Body of pancreas (tissue), 4 donors: ENCODE measurements at places on chromosomes 1 and 21.

- peak; percentile 22 for DNase-seq
These were observed 954 bp downstream of the MYOG start for GRCh38 chr1:203084588-203085527.

DNA sequence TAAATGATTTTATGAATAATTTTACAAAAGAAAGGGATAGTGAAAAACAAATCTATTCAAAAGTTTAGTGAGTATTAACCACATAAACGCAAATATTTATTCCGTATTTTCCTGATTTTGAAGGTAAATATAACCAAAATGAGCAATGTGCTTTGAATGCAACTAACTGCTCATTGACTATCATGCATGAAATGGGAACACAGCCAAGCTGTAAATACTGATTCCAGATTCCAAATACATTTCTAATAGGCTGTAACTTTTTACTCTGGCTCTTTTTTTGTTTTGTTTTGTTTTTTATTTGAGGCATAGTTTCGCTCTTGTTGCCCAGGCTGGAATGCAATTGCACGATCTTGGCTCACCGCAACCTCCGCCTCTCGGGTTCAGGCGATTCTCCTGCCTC, 41.8 kb downstream of the SELENOF start:
- DNase-seq, result no peak

DNA sequence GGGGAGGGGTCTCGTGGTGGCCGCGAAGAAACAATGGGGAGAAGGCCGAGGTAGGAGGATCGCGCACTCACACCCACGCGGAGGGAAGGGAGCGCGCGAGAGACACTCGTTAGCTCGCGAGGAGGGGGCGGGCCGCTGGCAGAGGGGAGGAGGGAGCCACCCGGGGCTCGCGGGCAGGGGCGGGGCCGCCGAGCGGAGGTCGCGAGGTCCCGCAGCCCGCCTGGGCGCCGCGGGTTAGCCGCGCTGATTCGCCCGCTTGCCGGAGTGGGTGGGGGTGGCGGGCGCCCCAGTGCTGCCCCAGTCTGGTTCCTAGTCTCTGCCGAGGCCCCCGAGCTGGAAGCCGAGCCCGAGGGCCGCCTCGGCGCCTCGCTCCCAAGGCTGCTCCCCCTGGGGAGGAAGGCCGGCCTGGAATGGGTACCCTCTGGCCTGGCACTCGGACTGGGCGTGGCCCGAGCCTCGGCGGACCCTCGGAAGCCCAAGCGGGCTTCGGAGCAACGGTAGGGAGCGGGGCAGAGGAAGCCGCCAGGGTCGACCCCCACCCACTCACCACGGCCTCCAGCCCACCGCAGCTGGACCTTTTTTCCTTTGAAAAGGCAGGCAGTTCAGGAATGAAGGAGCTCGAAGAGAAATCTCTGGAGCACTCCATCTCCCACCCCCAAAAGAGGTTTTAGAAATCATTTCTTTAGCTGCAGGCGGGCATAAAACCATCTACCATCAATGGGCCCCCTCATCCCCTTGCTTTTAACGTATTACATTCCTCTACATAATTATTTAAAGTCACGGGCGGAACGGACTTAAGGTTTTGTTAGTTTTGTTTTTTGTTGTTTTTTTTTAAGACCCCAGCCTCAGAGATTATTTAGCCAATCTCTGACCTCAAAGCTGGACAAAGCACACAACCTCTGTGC, 722 bp upstream of the TUT4 start:
- DNase-seq, result peak; percentile 85

- no peak for DNase-seq
These were observed 11.0 kb downstream of the TOR1AIP2 start for GRCh38 chr1:179866616-179867015.

DNA sequence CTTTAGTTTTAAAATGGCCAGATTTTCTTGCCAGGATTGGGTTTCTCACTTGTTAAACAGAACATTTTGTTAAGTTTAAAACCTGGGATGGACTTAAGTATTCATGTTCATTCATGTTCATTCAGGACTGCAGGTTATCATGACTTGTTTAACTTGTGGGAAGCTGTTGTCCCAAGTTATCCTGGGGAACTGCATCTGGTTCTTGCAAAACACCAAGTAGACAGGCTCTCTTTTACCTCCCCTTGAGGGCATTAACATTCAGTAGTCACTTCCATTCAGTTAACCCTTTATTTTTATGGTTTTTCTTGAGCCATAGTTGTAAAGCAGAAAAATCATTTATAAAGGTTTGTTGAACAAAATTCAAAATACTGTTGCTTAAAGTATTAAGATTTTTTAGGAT, 8.1 kb downstream of the SOD1 start:
- no peak for DNase-seq

DNA sequence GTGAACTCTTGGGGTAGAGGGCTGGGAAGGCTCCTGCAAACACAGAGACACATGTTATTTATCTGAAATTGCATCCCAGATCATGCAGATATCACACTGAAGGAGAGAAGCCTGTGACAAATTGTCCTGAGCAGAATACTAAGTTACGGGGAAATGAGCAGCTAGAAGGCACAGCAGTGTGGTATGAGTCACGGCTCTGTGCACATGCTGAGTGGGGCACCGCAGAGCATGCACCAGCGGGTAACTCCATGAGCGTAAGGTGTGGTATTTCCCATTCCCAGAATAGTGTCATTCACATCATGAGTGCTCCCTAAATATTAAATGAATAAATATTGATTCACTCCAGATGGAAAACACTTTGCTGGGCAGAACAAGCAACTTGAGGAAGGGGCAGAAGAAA, 21.3 kb upstream of the FCRL2 start:
- DNase-seq, result no peak

GRCh38 chr21:43864313-43864961, 586 bp upstream of the AGPAT3 start:
- DNase-seq, result peak; percentile 82

DNA sequence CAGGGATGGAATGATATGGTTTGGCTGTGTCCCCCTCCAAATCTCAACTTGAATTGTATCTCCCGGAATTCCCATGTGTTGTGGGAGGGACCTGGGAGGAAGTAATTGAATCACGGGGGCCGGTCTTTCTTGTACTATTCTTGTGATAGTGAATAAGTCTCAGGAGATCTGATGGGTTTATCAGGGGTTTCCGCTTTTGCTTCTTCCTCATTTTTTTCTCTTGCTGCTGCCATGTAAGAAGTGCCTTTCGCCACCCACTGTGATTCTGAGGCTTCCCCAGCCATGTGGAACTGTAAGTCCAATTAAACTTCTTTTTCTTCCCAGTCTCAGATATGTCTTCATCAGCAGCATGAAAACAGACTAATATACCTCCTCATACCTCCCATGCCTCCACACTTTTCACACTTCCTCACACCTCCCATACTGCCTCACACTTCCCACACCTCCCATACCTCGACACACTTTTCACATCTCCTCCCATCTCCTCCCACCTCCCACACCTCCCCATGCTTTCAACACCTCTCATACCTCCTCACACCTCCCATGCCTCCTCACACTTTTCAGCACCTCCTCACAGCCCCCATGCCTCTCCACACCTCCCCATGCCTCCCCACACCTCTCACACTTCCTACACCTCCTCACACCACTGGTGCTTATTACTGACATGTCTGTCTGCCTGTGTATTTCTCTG, 21.3 kb downstream of the GPR137B start:
- DNase-seq, result no peak

- DNase-seq, result no peak
These were observed 834.2 kb upstream of the CXADR start for GRCh38 chr21:16678429-16679160.

DNA sequence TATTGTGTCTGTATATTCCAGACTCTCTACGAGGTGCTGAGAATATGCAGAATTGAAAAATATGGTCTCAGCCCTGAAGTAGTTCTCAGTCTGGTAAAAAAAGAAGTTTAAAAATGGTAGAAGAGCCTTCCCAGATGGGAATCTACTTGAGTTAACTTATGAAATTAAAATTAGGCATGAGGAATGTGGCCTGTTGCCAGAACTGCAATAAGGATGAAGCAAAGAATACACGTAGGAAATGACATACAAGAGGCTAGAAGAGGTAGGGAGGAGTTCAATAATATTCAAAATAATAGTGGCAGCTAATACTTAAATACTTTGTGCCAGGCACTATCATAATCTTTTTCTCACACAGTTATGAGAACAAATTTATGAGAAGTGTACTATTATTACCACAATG, 6.3 kb downstream of the ASPM start:
- DNase-seq, result no peak

- no peak for DNase-seq
These were observed 346.8 kb downstream of the RRAGC start for GRCh38 chr1:38512789-38513188.

- DNase-seq, result no peak
These were observed 260.8 kb downstream of the GPATCH2 start for GRCh38 chr1:217369996-217370551.

DNA sequence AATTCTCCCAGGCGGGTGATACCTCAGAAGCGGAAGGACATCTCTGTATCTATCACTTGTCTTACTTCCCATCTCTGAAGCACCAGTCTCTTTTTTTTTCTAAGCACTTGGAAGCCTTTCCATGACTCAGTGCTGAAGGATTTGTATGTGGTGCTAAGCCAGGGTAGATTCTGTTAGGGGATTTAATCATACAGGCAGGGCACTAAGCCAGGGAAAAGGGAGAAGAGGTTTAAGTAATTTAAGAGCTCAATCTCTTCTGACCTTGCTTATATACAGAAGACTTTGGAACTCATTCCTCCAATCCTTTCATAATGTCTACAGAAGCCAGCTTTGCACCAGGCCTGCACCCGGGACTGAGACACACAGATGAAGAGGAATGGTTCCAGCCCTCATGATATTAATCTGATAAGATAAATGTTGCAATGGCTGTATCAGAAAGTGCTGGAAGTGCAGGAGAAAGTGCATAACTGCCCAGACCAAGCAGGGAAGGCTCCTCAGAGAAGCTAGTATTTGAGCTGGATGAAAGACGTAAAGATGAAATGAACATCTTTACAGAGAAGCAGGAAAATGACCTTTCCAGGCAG, 11.0 kb downstream of the FAM163A start:
- DNase-seq, result no peak

- DNase-seq, result no peak
These were observed 6.4 kb upstream of the SMPDL3B start for GRCh38 chr1:27928216-27928954.

DNA sequence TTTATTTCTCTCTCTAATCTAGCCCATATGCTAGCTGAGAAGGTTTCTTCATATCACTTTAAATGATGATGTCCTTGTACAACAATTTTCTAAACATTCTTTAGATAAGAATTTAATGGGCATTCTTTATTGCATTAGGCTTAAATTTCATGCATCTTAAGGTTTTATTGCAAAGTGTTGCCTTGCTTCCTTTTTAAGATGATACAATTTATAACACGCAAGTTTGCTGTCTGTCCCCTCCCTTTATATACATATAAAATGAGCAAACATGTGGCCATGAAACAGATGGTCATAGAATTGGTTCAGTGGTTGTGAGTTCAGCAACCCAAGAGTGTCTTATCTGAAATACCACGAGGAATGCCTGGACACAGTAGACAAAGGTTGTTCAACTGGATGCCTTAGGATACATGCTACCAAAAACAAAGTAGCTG, 12.1 kb downstream of the NBPF3 start:
- DNase-seq, result no peak

- no peak for DNase-seq
These were observed 40.7 kb downstream of the NME7 start for GRCh38 chr1:169326956-169327268.

DNA sequence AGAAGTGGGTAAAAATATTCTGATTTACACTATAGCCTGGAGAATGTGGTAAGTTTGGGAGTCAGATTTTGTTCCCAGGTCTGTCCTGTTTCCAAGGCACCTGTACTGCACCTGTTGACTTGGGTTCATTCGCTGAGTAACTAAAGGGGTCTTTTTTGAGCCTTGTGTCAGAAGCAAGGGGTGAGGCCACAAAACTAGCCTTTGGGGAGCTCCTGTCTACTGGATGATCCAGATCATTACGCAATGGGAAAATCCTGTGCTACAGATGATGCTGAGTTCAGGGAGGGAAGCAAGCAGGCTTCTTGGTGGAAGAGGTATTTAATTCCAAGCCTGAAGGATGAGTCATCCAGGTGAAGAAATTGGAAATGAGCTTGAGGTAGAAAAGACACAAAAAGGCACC, 424.0 kb downstream of the MATN1 start:
- no peak for DNase-seq

- no peak for DNase-seq
These were observed 2.4 kb downstream of the TNFAIP8L2 start for GRCh38 chr1:151158751-151159251.

DNA sequence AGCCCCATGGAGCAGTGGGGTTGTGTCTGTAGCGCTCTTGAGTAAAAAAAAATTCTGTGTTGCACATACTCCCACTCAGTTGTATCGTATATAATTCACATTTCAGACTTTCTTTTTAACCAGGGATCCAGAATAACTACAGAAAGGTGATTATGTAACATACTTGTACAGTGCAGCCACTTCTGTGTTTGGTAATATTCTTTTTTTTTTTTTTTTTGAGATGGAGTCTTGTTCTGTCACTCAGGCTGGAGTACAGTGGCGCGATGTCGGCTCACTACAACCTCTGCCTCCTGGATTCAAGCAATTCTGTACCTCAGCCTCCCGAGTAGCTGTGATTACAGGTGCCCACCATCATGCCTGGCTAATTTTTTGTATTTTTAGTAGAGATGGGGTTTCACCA, 82.4 kb upstream of the MACF1 start:
- DNase-seq, result no peak
